ENCODE measurements at places on chromosomes 6 and 20.

- DNase-seq = no peak
These were observed 9.6 kb downstream of the LEMD2 start for GRCh38 chr6:33779290-33779689.

DNA sequence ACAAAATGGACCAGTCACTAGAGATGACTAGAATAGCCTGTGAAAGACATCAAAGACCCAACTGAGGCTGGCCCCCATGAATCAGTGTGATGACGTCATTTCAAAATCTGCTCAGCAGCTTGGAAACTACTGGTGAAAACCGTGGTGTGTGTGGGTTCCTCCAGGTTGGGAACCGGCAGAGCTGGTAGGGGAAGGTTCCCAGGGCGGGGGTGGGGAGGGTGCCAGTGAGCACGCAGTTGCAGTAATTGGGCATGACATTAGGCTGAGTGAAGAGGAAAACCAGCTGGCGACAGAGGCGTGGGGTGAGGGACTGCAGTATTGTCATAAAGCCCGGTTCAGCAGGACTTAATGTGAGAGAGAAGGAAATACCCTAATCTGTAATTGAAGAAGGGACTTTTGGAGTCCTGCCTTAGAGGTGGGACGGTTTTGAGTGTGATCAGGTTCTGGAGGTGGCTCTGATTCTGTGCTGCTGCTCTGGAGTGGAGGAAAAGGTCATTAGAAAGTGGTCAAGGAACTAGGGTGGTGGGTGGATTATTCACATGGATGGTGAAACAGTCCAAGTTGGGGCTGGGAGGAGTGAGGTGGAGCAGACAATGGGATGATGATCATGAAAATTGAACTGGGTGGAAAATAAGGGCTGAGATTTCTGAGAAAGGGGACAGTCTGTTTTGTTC, 52.0 kb upstream of the MTHFD1L start:
- DNase-seq = no peak

DNA sequence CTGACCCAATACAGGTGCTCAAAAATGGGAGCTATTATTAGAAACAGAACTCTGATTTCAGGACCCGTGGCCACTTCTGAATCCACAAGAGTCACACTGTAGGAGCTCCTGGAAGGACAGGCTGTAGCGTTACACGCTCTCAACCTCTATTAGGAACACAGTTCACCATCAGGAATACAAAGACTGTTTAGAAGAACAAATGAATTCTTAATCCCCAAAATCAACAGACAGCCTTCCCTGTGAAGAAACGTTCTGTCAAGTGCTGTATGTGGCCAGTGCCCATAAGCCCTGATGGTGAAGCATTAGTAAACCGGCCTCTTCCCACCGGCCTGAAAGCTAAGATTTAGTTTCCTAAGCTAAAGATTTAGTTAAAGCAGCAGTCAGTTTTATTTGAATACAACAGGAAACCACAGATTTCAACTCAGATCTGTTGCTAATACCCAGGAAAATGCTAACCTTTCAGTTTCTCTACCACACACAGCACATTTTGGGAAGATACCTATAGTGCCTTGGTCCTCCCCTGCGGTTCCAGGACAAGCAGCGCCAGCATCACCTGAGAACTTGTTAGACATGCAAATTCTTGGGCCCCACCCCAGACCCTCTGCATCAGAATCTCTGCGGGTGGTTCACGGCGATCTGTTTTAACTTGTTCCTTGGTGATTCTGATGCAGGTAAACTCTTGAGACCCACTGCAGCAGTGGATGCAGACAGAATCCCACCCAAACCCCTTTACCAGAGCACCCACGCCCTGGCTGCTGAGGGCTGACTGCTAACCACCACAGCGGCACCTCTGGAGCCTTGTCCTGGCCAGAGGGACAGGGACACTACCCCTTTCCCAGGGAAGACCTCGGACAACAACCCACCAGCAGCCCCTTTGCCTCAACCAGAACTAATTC, 33.4 kb downstream of the MTRES1 start:
- DNase-seq = no peak

- DNase-seq = no peak
These were observed 141.6 kb upstream of the NRN1 start for GRCh38 chr6:6148192-6148815.

- no peak for DNase-seq
These were observed 23.1 kb downstream of the ELOVL2 start for GRCh38 chr6:11021003-11021402.

GRCh38 chr6:43934183-43934802, 164.3 kb downstream of the VEGFA start:
- DNase-seq = no peak

- DNase-seq = no peak
These were observed 544 bp upstream of the ACAT2 start for GRCh38 chr6:159761129-159761872.

- no peak for DNase-seq
These were observed 640 bp downstream of the NFS1 start for GRCh38 chr20:35698298-35699126.

- no peak for DNase-seq
These were observed 43.5 kb downstream of the CDS2 start for GRCh38 chr20:5170341-5170740.

- DNase-seq = no peak
These were observed 388.2 kb downstream of the TBC1D32 start for GRCh38 chr6:120945905-120946594.

DNA sequence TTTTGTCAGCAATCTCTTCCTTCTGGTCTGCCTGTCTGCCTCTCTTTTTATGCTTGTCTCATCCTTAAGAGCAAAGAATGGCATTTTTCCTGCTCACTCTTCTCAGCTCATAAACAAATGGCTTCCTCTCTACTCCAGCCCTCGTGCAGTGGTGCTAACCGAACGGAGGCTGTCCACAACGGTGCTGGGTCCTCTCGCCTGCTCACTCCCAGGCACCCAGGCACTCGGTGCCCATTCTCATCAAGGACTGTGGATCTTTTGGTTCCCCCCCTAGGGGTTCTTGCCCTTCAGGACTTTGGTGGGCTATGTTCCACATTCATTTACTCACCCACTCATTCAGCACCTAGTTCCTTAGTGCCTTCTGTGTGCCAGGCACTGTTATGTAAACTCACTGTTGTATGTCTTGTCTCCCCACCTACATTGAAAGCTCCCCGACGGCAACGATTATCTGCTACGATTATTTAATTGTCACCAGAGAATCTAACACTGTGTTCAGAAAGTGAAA, 113.9 kb downstream of the FYN start:
- no peak for DNase-seq

GRCh38 chr20:50003253-50003656, 20.5 kb downstream of the SNAI1 start:
- DNase-seq = no peak

GRCh38 chr6:145863988-145864616, 49.5 kb upstream of the FBXO30 start:
- no peak for DNase-seq

DNA sequence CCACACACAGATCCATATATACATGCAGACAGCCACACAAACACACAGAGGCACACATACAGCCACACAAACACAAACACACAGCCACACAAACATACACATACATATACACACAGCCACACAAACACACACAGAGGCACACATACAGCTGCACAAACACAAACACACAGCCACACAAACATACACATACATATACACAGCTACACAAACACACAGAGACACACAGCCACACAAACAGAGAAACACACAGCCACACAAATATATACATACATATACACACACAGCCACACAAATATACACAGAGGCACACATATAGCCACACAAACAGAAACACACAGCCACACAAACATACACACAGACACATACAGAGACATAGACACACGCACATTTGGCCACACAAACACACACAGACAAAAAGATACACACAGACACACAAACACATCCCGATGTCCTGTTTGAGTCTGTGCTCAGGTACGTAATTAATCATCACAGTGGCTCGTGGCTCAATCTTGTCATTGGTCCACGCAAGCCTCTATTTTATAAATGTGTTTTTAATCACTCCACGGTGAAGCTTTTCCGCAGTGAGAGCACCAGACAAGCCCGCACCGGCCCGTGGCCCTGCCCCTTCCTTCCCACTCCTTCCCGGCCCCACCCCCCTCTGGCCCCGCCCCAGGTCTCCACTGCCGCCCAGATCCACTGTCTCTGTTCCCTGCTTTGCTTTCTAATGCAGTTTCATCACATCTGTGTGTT, 135.3 kb downstream of the CDH4 start:
- DNase-seq = no peak

DNA sequence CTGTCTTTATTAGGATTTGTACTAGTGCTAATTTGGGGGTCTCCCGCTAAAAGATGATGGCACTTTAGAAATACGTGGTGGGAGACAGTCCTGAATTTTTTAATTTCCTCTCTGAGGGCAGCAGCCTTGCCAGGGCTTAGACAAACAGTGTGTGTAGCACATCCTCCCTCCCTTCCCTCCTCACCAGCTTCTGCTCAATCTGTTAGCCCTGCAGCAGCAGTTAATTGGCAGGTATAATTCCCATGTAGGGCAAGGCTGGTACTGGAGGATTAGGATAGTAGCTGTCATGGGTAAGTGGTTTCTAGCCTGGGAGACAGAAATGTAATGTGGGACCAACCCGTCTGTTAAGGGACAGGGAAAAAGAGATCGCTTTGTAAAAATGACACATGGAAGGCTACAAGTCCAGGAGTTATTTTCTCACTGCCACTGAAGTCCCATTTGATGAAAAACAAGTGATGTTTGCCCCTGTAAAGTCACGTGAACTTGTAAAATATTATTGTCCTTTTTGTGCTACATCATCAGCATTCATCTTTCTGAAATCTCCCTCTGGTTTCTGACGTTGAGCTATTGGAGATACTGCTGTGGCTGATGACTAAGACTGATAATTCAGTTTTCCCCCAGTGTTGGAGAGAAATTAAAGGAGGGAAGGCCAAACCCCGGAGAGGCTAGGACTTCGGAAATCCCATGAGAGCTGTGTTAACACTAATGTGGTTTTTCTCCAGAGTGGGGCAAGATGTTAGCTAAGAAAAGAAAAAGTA, 40.6 kb downstream of the CTNNBL1 start:
- no peak for DNase-seq

GRCh38 chr6:133610971-133611370, 277.9 kb upstream of the TCF21 start:
- DNase-seq = no peak

DNA sequence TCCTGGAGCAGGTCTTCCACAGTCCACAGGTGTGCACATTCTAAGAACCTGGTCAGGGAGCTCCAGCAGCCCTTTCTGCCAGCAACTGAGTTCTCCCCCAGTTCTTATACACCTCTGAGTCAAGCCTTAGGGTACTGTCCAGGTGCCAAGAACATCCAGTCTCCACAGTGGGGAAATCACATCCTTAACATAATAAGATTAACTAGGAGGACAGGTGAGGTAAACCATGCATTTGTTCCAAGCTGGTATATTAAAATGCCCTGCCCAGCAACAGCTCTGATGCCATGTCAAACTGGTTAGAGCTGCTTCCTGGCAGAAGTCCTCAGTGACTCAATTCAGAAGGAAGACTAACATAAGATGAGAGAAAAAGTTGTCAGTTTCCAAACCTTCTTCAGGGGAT, 303.9 kb upstream of the SGK1 start:
- no peak for DNase-seq

Measured in activated naive CD4-positive, alpha-beta T cell (primary cell).